Heart left ventricle (tissue), 16 donors: ENCODE measurements at places on chromosomes 7 and 10. TPM values are rescaled to one million over a fixed set of nuclear protein-coding genes. Genes with fewer than 3 reads are reported as not detected.

Gene LRRC18
- not detected for total RNA-seq

Gene TAS2R41
- not detected for total RNA-seq

Gene HELLS
- total RNA-seq, result 0.54 TPM

Gene CALHM1
- total RNA-seq, result not detected

Gene ZNF467
- total RNA-seq, result 2.6 TPM

Gene NUDT13
- 2.2 TPM for total RNA-seq

Gene WASL
- total RNA-seq, result 21.8 TPM

GRCh38 chr7:114821030-114821900 lies 100.6 kb upstream of the MDFIC start:
- no peak overlapping the region for H3K4me3 ChIP-seq
- H3K27me3 ChIP-seq, result no peaks in the 10 kb centered on the region
- H3K36me3 ChIP-seq, result no peaks in the 10 kb centered on the region
- H3K4me1 ChIP-seq, result peaks cover 12% of the 10 kb centered on the region
- no peak overlapping the region for H3K27ac ChIP-seq

- no peak for DNase-seq
- H3K36me3 ChIP-seq, result no peaks in the 10 kb centered on the region
Measured at GRCh38 chr7:48087349-48087748, 1.7 kb upstream of the UPP1 start.

- H3K36me3 ChIP-seq, result no peaks in the 10 kb centered on the region
- H3K4me3 ChIP-seq, result no peak overlapping the region
- H3K27me3 ChIP-seq, result no peaks in the 10 kb centered on the region
- H3K27ac ChIP-seq, result no peak overlapping the region
- H3K4me1 ChIP-seq, result no peaks in the 10 kb centered on the region
Measured at GRCh38 chr10:67924136-67924535, 39.7 kb downstream of the SIRT1 start.

DNA sequence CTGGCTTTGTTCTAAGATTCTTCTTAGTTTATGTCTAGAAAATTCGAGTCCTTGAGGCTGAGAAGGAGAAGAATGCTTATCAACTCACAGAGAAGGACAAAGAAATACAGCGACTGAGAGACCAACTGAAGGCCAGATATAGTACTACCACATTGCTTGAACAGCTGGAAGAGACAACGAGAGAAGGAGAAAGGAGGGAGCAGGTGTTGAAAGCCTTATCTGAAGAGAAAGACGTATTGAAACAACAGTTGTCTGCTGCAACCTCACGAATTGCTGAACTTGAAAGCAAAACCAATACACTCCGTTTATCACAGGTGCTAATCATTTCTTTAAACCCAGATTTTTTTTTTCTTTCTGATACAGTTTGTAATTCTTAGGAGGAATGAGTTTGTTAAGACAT lies 6.7 kb downstream of the CEP55 start:
- H3K27ac ChIP-seq, result no peak overlapping the region
- no peak overlapping the region for H3K4me3 ChIP-seq
- no peaks in the 10 kb centered on the region for H3K4me1 ChIP-seq
- no peak for DNase-seq

DNA sequence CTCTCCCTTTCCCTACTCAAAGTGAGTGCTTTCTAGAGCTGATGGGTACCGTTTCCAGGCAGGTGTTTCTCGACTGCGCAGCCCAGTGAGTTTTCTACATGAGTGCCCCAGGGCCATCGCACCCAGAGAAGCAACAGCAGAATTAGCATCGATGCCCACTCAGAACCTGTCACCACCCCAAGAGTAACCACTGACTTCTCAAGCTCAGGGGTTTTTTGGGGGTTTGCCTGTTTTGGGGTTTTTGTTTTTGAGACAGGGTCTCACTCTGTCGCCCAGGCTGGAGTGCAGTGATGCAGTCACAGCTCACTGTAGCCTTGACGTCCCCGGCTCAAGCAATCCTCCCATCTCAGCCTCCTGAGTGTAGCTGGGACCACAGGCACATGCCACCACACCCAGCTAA lies 25.7 kb downstream of the SNX8 start:
- no peaks in the 10 kb centered on the region for H3K4me1 ChIP-seq
- DNase-seq, result peak; percentile 6
- no peaks in the 10 kb centered on the region for H3K36me3 ChIP-seq
- H3K4me3 ChIP-seq, result no peak overlapping the region
- H3K27ac ChIP-seq, result no peak overlapping the region

DNA sequence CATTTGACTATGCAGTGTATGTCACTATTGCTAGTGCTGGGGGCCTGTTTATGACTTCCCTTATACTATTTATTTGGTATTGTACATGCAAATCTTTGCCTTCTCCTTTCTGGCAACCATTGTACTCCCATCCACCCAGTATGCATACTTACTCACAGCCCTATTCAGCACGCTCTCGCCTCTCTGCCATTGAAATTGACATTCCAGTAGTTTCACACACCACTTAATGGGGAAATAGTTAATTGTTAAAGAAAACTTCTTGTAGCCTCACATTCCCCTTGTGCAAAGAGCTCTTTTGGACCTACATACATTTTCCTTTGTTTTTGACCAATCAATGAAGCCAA lies 9.9 kb downstream of the CLDN12 start:
- no peak overlapping the region for H3K27ac ChIP-seq
- H3K4me1 ChIP-seq, result peaks cover 15% of the 10 kb centered on the region
- no peak overlapping the region for H3K4me3 ChIP-seq
- H3K36me3 ChIP-seq, result no peaks in the 10 kb centered on the region
- no peaks in the 10 kb centered on the region for H3K27me3 ChIP-seq

- no peaks in the 10 kb centered on the region for H3K36me3 ChIP-seq
- H3K27me3 ChIP-seq, result no peaks in the 10 kb centered on the region
- no peak for DNase-seq
- H3K4me1 ChIP-seq, result no peaks in the 10 kb centered on the region
- no peak overlapping the region for H3K27ac ChIP-seq
- H3K4me3 ChIP-seq, result no peak overlapping the region
Measured at GRCh38 chr7:67673861-67674260, 677.2 kb downstream of the TYW1 start.

- no peaks in the 10 kb centered on the region for H3K27me3 ChIP-seq
- H3K4me1 ChIP-seq, result no peaks in the 10 kb centered on the region
- no peak overlapping the region for H3K4me3 ChIP-seq
- H3K36me3 ChIP-seq, result no peaks in the 10 kb centered on the region
- no peak for DNase-seq
- H3K27ac ChIP-seq, result no peak overlapping the region
Measured at GRCh38 chr10:52390388-52390787, 76.3 kb downstream of the DKK1 start.

DNA sequence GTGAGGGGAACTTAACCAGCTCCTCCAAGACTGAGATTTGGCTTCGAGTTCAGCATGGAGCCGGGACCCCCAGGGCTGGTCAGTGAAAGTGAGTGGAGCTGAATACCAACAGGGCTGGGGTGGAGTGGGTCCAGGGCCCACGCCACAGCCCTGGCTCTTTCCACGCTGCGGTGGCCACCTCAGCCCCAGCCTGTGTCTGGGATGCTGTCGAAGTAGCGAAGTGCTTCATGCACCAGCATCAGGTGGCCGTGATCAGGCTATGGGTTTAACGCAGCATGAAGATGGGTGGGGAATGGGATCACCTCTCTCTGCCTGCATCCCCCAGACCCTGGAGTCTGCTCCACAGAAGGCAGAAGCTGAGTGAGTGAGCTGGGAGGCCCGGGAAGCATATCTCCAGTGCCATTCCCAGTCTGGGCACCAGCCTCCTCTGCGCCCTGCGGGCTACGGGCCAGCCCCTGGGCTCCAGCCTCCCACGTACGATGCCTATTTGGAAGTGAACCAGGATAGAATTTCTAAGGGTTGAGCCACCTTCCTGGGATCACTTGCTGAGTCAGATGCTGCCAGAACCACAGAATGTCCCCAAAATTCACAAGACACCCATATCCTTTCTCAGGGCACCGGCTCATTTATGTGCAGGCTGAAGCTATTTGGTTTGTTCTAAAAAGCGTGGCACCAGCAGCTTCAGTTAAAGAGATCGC lies 131.1 kb upstream of the CHST15 start:
- no peaks in the 10 kb centered on the region for H3K27me3 ChIP-seq
- H3K4me3 ChIP-seq, result no peak overlapping the region
- H3K4me1 ChIP-seq, result peaks cover 24% of the 10 kb centered on the region
- DNase-seq, result no peak
- no peaks in the 10 kb centered on the region for H3K36me3 ChIP-seq
